Osteoblast (primary cell): ENCODE measurements at places on chromosomes 4 and X. TPM values are rescaled to one million over a fixed set of nuclear protein-coding genes. Genes with fewer than 3 reads are reported as not detected.

The TMPRSS11B gene
- not detected in 2 replicates for total RNA-seq

The NRK gene
- under 0.01 TPM in 1 of 2 replicates, not detected in the other for total RNA-seq

The TMEM255A gene
- under 0.01 and 0.29 TPM in 2 replicates for total RNA-seq

The EMCN gene
- total RNA-seq, result not detected in 2 replicates

The APLN gene
- total RNA-seq, result 0.29 and 0.72 TPM in 2 replicates

The ARAF gene
- 18.9 and 21.0 TPM in 2 replicates for total RNA-seq

The LDOC1 gene
- total RNA-seq, result 4.7 TPM in 2 replicates

DNA sequence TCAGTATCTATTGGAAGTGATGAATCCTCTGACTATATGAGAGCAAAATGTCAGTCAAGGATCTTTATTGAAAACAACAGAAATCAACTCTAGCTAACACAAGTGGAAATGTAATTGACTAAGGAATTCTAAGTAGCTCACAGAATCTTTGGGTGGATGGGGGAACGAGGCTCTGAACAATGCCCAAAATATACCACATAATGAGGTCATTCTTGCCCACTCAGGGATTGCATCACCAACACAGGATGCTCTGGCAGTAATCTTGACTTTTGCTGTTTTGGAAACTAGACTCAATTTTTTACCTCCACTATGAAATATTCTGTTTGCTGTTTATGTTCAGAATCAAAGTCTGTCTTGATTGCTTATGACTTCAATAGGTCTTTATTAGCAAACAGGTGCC, 127.4 kb upstream of the UNC5C start:
- no peak for DNase-seq
- no peaks in the 10 kb centered on the region for H3K36me3 ChIP-seq
- H3K4me3 ChIP-seq, result no peak overlapping the region

DNA sequence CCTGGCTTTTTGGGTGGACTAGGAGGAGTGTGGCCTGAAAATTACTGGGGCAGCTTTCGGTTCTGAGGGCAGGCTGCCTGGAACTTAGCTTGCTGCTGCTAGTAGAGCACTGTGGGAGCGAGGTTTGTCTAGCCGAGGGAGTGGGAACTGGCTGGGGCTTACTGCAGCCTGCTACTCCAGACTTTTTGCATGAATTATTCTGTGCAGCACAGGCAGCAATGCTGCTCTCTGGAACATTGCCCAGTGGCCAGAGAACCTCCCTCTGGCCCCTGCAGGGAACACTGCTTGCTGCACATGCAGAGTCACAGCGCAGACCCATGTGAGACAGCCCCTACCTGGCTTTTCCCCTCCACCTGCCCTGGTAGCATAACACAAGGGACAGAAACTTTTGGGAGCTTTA, 263.9 kb upstream of the SLITRK2 start:
- H3K36me3 ChIP-seq, result no peaks in the 10 kb centered on the region
- H3K4me3 ChIP-seq, result no peak overlapping the region

DNA sequence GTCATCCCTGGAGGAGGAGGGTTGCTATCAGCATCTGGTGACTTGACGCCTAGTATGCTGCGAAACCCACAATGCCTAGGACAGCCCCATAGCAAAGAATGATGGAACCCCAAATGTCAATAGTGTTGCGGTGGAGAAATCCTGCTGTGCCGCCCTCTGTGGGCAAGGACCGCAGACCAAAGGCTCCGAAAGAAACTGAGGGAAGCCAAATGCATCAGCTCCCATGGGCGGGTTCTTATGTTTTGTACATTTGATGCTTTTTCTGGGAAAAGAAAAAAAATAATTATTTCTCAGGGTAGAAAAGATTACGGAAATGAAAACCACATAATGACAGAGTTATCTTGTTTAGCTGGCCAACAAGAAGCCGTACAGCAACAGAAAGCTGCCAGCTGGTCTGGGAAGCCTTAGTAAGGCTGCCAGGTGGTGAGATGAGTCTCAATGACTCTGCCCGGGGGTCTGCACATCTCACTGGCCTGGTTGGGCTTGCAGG, 95.0 kb upstream of the TBL1X start:
- DNase-seq, result no peak
- no peaks in the 10 kb centered on the region for H3K36me3 ChIP-seq
- peaks cover 7% of the 10 kb centered on the region for H3K4me1 ChIP-seq
- H3K27ac ChIP-seq, result no peak overlapping the region
- H3K27me3 ChIP-seq, result no peaks in the 10 kb centered on the region

DNA sequence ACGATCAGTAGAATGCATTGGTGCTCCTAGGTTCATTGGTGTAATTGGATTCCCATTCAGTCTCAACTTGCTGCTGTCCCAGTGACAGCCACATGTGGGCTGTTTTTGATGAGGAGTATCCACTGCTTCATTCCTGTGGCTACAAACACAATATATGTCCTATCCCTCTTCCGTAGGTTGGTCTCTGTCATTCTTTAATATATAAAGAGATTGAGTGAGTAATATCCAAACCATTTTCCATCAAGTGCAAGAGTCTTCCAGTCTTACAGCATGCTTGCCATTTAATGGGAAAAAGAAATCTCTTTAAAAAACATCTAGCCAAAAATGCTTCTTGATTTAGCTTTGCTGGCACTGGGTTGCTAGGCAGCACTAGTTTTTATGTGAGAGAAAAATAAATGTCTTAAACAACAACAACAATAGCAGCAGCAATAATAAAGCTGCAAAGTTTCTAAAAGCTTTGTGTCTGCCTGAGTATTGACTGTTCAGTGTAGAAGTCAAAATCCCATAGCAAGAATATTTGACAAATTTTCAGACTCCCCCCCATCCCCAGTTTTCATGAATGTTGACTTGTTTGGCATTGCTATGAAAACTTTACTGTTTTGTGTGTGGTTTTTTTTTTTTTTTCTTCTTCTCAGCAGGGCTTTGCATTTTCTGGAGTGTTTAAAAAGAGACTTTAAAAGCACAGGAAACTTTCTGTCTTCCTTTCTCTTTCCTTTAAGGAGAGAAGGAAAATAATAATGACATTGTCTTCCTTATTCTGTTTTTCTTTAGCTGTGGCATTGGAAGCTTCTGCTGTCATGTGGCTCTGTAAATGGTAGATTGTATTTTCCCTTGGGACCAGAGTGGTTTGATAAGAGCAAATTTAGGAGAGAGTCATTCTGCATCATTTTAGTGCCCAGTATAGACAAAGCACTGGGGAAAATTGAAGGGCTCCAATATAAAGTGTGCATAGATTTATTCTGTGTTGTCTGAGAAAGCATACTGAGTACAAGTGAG, 244.3 kb downstream of the ARHGAP10 start:
- peaks cover 12% of the 10 kb centered on the region for H3K4me1 ChIP-seq
- H3K27ac ChIP-seq, result no peak overlapping the region
- H3K4me3 ChIP-seq, result no peak overlapping the region
- H3K27me3 ChIP-seq, result no peaks in the 10 kb centered on the region
- no peaks in the 10 kb centered on the region for H3K36me3 ChIP-seq

DNA sequence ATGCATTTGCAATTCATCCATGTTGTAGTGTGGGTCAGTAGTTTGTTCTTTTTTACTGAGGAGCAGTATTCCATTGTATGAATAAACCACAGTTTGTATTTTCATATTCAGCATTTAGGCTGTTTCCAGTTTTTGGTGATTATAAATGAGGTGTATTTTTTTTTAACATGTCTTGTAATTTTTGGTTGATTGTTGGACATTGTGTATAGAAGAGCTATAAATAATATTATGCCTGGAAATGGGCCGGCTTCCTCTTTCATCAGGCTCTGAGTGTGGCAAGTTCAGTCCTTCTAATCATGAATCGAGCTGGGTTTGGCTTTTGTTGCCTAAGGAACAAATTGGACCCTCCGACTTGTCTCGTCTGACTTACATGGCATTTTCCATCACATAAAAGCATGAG, 115.7 kb downstream of the PSAPL1 start:
- no peaks in the 10 kb centered on the region for H3K27me3 ChIP-seq
- no peak for DNase-seq
- H3K4me1 ChIP-seq, result no peaks in the 10 kb centered on the region
- no peaks in the 10 kb centered on the region for H3K36me3 ChIP-seq
- H3K27ac ChIP-seq, result no peak overlapping the region

GRCh38 chrX:124035657-124036056, 74.2 kb downstream of the STAG2 start:
- peaks cover 8% of the 10 kb centered on the region for H3K4me1 ChIP-seq
- H3K27ac ChIP-seq, result no peak overlapping the region
- no peaks in the 10 kb centered on the region for H3K36me3 ChIP-seq
- DNase-seq, result no peak

- H3K4me1 ChIP-seq, result peaks cover 26% of the 10 kb centered on the region
- H3K27ac ChIP-seq, result no peak overlapping the region
- DNase-seq, result no peak
- no peaks in the 10 kb centered on the region for H3K27me3 ChIP-seq
- no peaks in the 10 kb centered on the region for H3K36me3 ChIP-seq
Observed at GRCh38 chr4:159292137-159292896, 189.4 kb downstream of the RAPGEF2 start.

- H3K4me1 ChIP-seq, result no peaks in the 10 kb centered on the region
- no peak for DNase-seq
- no peaks in the 10 kb centered on the region for H3K27me3 ChIP-seq
- no peak overlapping the region for H3K4me3 ChIP-seq
- H3K27ac ChIP-seq, result no peak overlapping the region
Observed at GRCh38 chr4:106486533-106486932, 118.0 kb upstream of the GIMD1 start.

GRCh38 chrX:120647127-120647526, 17.3 kb upstream of the C1GALT1C1 start:
- no peaks in the 10 kb centered on the region for H3K27me3 ChIP-seq
- H3K4me3 ChIP-seq, result no peak overlapping the region
- no peaks in the 10 kb centered on the region for H3K36me3 ChIP-seq
- no peak overlapping the region for H3K27ac ChIP-seq
- H3K4me1 ChIP-seq, result no peaks in the 10 kb centered on the region
- DNase-seq, result no peak

DNA sequence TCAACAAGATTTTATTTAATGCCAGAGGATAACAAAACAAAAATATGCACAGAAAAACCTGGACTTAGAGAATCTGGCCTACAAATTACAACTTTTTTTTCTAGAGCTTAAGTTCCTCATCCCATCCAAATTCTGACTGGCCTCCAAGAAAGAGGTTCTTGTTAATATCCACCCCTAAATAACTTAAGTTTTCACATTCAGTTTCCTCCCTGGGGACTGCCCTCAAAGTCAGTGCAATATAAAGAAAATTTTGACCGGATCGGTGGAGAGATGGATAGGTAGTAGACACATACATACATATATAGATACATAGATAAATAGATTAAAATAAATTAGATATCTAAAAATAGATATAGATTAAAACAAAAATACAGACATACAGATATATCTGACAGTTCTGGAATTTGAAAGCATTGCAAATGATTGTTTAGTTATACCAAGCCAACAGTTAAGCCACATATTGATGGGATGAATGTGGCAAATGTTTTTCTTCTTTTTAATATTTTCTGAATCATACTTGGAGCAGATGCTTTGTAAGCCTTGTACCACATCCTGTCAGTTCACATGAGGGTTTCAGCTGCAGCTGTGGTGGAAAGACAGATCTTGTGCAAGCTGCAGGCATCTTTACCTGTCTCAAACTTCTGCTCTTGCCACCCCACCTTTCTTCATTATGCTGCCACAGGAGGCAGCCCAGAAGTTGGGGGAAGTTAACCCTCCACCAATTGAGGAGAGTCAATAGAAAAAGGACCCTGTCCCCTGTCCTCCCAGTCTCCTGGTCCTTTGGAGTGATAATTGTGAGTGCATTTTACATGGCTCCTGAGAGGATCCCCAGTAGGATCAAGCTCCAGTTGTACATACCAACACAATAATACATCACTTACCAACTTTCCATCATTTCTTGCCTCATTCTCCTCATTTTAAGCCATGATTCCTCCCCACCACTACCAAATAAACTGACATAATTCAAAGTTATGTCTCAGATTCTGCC, 58.5 kb upstream of the PRDM8 start:
- peaks cover 15% of the 10 kb centered on the region for H3K4me1 ChIP-seq
- no peak for DNase-seq
- no peak overlapping the region for H3K27ac ChIP-seq
- H3K36me3 ChIP-seq, result no peaks in the 10 kb centered on the region
- no peak overlapping the region for H3K4me3 ChIP-seq

DNA sequence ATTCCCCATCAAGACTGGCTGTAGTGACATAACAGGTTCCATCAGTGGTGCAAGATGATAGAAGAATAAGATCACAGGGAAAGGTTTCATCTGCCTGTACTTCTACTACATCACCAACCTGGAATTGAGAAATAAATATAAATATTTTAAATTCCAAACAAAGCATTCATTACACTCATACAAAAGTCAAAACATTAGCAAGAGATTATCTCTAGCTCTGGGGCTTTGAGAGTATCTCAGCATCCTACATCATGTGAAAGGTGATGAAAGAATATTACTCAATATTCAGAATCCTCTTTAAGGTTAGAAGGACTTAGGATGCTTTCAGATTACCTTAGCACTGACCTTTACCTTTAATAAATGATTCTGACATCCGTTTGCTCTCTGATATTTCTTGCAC, 96.5 kb upstream of the MCF2 start:
- no peaks in the 10 kb centered on the region for H3K27me3 ChIP-seq
- no peak overlapping the region for H3K4me3 ChIP-seq
- peaks cover 4% of the 10 kb centered on the region for H3K36me3 ChIP-seq
- no peak for DNase-seq

DNA sequence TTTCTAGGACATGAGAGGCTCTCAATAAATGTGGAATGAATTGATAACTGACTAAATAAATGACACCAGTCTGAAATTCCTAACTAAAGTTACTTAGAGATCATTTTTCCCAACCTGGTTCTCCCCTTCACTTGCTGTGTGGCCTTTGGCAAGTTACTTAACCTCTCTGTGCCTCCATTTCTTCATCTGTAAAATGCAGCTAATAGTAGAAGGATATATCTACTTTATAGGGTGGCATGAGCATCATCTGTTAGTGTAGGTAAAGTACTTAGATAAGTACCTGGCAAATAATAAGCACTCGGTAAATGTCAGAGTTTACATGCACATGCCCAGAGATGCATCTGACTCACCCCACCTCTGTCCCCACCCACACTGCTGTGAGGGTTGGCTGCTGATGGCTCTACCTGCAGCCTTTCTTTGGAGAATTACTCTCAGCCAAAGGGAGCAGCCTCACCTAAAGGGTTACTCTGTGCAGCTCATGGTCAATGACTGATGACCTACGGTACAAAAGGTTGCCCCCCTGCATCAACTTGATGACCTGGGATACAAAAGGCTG, 139.3 kb downstream of the CHIC2 start:
- DNase-seq, result no peak
- H3K4me3 ChIP-seq, result no peak overlapping the region
- H3K4me1 ChIP-seq, result peaks cover 18% of the 10 kb centered on the region

DNA sequence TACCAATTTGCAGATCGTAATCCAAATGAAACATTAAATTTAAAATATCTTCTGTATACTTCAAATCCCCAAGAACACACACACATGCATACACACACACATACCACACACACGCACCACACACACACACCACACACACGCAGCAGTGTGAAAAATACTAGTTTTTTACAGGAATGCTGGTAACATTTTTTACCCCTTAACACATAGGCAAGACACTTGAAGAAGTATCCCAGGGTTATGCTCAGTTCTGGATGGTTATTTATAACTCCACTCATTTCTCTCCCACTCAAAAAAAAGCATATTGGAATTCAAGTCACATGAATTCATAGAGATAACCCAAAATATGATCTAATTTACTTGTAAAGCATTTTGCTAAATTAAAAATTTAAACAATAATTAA, 325.5 kb upstream of the SLC7A11 start:
- no peak for DNase-seq
- H3K27ac ChIP-seq, result no peak overlapping the region
- H3K36me3 ChIP-seq, result no peaks in the 10 kb centered on the region
- H3K4me1 ChIP-seq, result peaks cover 3% of the 10 kb centered on the region
- H3K27me3 ChIP-seq, result no peaks in the 10 kb centered on the region
- no peak overlapping the region for H3K4me3 ChIP-seq
